ENCODE measurements at places on chromosomes 3 and 15.

- no peak for DNase-seq
Observed at GRCh38 chr3:148992635-148993255, 1.4 kb downstream of the GYG1 start.

- DNase-seq, result no peak
Observed at GRCh38 chr3:72082186-72082715, 297.3 kb upstream of the PROK2 start.

DNA sequence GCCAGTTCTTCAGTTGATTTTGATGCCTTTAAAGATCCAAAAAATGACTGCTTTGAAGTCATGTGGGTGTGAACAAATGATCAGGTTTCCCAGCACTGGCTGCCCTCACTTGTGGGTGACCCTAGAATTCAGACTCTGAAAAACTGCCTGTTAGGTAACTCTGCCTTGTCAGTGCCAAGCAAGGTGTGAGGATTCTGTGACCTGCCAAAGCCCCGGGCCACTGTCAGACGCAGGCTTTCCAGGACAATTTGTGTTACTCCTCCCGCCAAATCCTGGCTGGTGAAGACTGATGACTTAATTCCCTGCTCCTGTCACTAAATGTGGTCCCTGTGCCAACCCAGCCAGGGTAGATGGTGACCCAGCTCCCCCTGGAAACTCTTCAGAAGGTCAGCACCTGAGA, 99.2 kb upstream of the PSMD6 start:
- no peak for DNase-seq

- DNase-seq, result no peak
Observed at GRCh38 chr15:25800761-25801515, 62.2 kb downstream of the ATP10A start.

GRCh38 chr15:71443538-71443937, 328.3 kb downstream of the THSD4 start:
- DNase-seq, result peak; percentile 52

- no peak for DNase-seq
Observed at GRCh38 chr3:46895204-46895660, 17.7 kb downstream of the PTH1R start.

- no peak for DNase-seq
Observed at GRCh38 chr3:66344391-66344811, 123.6 kb downstream of the SLC25A26 start.

DNA sequence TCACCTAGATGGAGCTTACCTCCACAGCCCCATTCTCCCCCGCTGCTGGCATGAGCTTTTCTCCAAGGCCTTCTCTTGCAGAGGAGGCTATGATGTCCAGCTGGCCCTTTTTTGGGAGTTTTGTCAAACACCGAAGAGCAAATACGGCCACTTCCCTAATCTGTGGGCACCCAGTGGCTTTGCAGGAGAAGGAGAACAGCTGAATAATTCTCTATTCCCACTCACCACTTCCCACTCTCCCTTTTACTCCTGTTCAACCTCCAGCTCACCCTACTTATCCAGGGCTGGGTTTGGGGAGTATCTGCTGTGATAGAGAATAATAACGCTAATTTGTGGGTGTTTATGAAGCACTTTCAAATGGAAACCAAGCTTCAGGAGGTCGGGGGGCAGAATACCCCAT, 93.0 kb downstream of the AAGAB start:
- DNase-seq, result no peak

- DNase-seq, result no peak
Observed at GRCh38 chr3:138781012-138781470, 53.7 kb downstream of the PIK3CB start.

GRCh38 chr3:112092496-112093179, 6.4 kb downstream of the C3orf52 start:
- DNase-seq, result no peak

GRCh38 chr3:51380601-51381332, 4.3 kb upstream of the MANF start:
- DNase-seq, result no peak

DNA sequence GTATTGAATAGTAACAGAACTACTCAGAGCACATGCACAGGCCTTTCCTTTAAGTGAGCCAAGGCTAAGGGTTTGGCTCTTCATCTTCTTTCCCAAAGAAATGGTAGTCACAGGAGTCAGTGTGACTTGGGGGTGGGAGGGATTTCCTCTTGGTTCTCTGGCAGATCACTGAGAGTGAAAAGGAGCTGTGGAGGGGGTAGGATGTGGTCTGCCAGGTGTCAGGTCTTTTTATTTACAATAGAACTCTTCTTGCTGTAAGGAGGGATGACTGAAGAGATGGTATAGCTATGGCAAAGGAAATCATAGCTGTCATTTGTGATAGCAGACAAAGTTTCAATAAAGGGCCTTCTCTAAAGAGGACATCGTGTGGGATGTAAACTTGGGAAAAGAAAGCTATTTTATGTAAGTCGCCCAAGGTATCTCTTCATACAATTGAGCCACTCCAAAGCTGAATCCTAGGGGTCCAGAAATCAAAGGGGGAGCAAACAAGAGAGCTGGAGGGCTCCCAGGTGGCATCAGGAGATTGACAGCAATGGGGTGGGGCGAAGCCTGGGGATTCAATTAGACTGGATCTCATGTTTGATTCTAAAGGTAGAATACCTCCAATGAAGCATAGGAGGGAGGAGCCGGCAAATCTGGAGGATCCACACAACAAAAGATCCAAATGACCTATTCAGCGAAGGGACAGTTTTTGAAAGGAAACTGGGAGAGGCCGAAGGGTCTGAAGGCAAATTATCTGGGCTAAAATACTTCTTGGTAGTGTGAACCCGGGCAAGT, 20.0 kb upstream of the CHD2 start:
- DNase-seq, result no peak

DNA sequence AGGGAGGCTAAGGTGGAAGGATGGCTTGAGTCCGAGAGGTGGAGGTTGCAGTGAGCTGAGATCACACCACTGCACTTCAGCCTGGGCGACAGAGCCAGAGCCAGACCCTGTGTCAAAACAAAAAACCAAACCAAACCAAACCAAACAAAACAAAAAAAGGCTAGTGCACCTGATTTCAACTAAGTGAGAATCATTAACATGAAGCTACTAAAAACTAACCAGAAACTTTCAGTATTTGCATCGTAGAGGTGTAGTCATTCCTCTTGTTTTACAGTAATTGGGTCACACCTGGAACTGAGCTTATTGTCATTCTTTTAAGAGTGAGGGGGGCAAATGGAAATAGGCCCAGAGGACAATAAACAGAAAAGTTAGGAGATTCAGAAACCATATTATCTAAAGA, 58.5 kb downstream of the ST6GAL1 start:
- DNase-seq, result no peak

- no peak for DNase-seq
Observed at GRCh38 chr15:74632601-74633000, 17.0 kb downstream of the CLK3 start.

GRCh38 chr15:74383695-74384565, 16.5 kb upstream of the CYP11A1 start:
- no peak for DNase-seq

- DNase-seq, result peak; percentile 28
Observed at GRCh38 chr3:50436114-50436674, 67.2 kb downstream of the CACNA2D2 start.

GRCh38 chr3:48595526-48596121, 495 bp upstream of the COL7A1 start:
- no peak for DNase-seq

- DNase-seq, result no peak
Observed at GRCh38 chr3:183303690-183304089, 50.6 kb downstream of the B3GNT5 start.

DNA sequence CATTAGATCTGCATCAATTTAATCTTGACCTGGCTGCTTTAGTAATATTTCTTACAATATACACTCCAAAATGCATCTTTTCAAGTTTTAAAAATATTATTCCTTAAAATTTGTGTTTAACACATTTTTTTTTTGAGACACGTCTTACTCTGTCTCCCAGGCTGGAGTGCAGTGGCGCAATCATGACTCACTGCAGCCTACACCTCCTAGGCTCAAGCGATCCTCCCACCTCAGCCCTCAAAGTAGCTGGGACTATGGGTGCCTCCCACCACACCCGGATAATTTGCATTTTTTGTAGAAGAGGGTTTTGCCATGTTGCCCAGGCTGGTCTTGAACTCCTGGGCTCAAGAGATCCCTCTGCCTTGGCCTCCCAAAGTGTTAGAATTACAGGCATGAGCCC, 73.6 kb downstream of the ETV5 start:
- DNase-seq, result no peak

- DNase-seq, result peak; percentile 86
Observed at GRCh38 chr3:48429960-48430707, at the start of gene PLXNB1. TSS of gene PLXNB1 (minus strand) at chr3:48430086. CDS start at chr3:48424611, 5,475 bp downstream.

GRCh38 chr3:168322941-168323340, 227.2 kb upstream of the GOLIM4 start:
- no peak for DNase-seq

DNA sequence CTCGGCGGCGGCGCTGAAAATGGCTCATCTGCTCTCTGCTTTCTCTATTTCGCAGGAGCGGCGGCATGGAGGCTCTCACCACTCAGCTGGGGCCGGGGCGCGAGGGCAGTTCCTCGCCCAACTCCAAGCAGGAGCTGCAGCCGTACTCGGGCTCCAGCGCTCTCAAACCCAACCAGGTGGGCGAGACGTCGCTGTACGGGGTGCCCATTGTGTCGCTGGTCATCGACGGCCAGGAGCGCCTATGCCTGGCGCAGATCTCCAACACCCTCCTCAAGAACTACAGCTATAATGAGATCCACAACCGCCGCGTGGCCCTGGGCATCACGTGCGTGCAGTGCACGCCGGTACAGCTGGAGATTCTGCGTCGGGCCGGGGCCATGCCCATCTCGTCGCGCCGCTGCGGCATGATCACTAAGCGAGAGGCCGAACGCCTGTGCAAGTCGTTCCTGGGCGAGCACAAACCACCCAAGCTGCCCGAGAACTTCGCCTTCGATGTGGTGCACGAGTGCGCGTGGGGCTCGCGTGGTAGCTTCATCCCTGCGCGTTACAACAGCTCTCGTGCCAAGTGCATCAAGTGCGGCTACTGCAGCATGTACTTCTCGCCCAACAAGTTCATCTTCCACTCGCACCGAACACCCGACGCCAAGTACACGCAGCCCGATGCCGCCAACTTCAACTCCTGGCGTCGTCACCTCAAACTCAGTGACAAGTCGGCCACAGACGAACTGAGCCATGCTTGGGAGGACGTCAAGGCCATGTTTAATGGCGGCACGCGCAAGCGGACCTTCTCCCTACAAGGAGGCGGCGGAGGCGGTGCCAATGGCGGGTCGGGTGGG, 790 bp downstream of the SKOR1 start:
- no peak for DNase-seq

- DNase-seq, result no peak
Observed at GRCh38 chr15:100714749-100715342, 112.5 kb downstream of the ASB7 start.

DNA sequence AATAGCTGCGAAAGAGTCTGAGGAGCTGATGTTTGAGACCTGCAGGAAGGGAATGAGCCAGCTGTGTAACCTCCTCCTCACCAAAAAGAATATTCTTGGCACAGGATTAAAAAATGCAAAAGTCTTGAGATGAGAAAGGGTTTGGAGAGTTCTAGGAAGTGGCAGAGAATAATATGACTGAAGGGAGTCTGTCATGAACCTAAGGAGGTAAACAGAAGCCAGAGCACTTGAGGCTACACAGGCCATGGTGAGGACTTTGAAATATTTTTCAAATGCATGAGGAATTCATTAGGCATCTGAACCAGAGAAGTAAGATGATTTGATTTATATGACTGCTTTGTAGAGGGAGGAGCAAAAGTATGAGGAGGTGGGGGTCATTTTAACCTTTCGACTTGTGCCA, 347.8 kb downstream of the EPHA3 start:
- DNase-seq, result no peak

GRCh38 chr15:66842710-66843441, 140.8 kb downstream of the SMAD6 start:
- peak; percentile 48 for DNase-seq

DNA sequence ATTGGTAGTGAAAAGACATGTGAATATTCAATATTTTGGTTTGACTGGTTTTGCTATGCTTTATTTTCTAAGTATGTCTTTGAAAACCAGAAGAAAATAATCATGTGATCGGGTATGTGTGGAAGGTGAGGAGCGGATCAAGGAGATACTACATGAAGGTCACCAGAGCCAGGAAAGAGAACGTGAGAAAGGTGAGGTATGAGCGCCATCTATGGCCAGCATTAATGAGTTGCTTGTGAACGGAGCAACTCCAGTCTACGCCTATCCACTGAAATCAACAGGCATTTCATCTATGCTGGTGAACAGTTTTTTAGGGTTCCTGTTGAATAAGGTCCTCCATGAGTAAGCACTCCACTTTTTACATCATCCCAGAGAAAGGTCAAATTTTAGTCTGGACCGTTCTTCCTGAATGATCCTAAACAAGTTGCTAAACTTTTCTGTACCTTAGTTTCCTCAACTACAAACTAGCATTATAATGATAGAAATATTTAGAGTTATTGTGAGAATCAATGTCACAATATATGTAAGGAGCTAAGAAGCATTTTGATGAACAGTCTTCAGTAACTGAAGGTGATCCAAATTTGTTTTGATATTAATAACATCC, 1435.2 kb upstream of the CADM2 start:
- peak; percentile 15 for DNase-seq

- DNase-seq, result no peak
Observed at GRCh38 chr15:37291920-37292319, 191.6 kb upstream of the MEIS2 start.

- no peak for DNase-seq
Observed at GRCh38 chr3:73030073-73030597, 31.3 kb upstream of the EBLN2 start.

DNA sequence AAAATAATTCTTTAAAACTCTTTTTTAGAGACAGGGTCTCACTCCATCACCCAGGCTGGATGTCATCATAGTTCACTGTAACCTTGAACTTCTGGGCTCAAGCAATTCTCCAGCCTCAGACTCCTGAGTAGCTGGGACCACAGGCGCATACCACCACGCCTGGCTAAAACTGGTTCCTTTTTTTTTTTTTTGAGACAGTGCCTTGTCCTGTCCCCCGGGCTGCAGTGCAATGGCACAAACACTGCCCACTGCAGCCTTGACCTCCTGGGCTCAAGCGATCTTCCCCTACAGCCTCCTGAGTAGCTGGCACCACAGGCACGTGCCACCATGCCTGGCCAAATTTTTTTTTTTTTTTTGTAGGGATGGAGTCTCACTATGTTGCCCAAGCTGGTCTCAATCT, 23.7 kb upstream of the FURIN start:
- no peak for DNase-seq

- no peak for DNase-seq
Observed at GRCh38 chr3:61141227-61141626, 110.0 kb downstream of the FHIT start.

All from NCI-H1105 treated with DMSO at 0.1 percent for 48 hours (cell line).